ENCODE measurements at places on chromosomes 7 and 10.
A peak's percentile ranks its signal among the peaks of the same experiment; 100 is the strongest.

DNA sequence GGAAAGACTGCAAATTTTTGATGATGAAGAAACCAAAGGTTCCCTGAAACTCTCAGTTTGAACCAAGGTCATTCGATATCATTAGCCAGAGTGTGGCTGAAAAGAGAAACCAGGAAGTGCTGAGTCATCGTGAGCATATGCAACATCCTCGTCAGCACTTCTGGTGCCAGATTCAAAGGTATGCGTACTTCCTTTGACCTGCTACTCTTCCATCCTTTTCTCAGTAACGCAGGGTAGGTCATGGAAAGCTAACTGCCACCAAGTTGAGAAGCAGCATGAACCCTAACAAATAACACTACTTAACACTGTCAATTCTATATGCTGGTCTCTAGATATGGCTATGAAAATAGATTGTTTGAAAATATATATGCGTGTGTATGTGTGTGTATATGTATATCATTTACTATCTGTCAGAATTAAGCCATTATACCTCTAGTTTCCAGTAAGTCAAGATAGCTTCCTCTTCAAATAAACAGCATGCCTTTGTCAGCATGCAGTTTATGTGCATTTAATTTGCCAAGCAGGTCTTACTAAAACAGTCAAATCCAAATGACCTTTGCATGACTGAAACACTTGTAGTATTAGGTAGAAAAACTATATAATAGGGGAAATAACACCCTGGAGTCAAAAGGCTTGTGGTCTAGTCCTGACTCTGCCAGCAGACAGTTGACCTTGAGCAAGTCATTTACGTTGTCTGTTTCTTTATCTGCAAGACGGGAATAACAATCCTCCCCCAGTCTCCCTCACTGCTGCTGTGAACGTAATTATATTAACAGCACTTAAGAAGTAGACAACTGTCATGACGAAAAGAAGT, 26.4 kb downstream of the CDK6 start:
- peak overlapping the region; percentile 6 for H3K4me3 ChIP-seq
- no peaks in the 10 kb centered on the region for H3K36me3 ChIP-seq
- no peaks in the 10 kb centered on the region for H3K27me3 ChIP-seq
- peaks cover 8% of the 10 kb centered on the region for H3K4me1 ChIP-seq
- DNase-seq: peak; percentile 48

GRCh38 chr7:105002-105401, 87.4 kb upstream of the FAM20C start:
- no peaks in the 10 kb centered on the region for H3K36me3 ChIP-seq
- H3K4me1 ChIP-seq: no peaks in the 10 kb centered on the region
- no peak for DNase-seq
- no peak overlapping the region for H3K4me3 ChIP-seq
- no peak overlapping the region for H3K27ac ChIP-seq
- H3K27me3 ChIP-seq: no peaks in the 10 kb centered on the region

GRCh38 chr10:49273626-49274025, 25.3 kb upstream of the C10orf71 start:
- no peaks in the 10 kb centered on the region for H3K36me3 ChIP-seq
- no peaks in the 10 kb centered on the region for H3K4me1 ChIP-seq
- no peak overlapping the region for H3K27ac ChIP-seq
- H3K27me3 ChIP-seq: no peaks in the 10 kb centered on the region

DNA sequence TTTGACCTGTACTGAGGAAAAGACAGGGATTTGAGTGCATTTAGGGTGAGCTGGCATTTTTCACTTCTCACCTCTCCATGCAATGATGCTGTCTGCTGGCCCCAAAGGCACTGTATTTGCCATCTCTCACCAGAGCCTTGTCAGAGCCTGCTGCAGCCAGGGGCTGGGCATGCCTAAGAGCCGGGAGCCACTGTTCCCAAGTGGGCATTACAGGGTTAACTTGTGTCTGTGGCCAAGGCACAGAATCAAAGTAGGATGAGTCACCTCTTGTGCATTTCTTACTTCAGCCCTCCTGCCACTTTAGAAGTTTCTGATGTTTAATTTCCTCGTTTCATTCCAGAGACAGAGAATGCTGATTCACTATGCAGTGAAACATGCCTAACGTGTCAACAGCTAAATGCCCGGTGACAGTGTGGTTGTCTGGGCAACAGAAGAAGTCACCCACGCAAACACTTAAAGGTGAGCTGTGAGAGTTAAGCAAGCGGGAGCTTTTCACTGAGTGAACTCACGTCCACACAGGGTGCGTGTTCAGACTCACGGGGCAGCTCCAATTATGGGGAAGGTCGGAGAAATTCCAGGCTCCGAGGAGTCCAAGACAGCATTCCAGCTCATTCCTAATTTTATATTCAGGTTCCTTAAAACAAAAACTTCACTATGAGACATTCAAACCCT, 57.1 kb upstream of the IGFBP3 start:
- no peak overlapping the region for H3K27ac ChIP-seq
- H3K36me3 ChIP-seq: no peaks in the 10 kb centered on the region
- H3K4me1 ChIP-seq: peaks cover 8% of the 10 kb centered on the region
- peak; percentile 65 for DNase-seq
- H3K4me3 ChIP-seq: no peak overlapping the region
- no peaks in the 10 kb centered on the region for H3K27me3 ChIP-seq

DNA sequence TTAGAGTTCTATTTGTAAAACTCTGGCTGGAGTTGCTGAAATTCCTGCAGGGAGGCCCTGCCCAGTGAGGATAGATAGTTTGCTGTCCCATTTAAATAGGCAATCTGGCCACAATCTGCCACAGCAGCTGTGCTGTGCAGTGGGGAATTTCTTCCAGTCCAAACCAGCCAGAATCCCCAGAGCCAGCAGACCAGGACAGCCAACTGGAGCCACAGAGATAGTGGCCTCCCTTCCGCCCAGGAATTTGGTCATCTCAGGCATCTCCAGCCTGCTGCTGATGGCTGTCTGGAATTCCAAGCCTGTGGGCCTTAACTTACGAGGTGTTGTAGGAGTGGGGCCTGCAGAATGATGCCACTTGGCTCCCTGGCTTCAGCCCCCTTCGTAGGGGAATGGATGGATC, 643.4 kb downstream of the DNAJB9 start:
- H3K27me3 ChIP-seq: no peaks in the 10 kb centered on the region
- DNase-seq: no peak
- H3K36me3 ChIP-seq: no peaks in the 10 kb centered on the region
- H3K27ac ChIP-seq: no peak overlapping the region

- no peak overlapping the region for H3K4me3 ChIP-seq
- peaks cover 13% of the 10 kb centered on the region for H3K4me1 ChIP-seq
- peak; percentile 95 for DNase-seq
- peaks cover 13% of the 10 kb centered on the region for H3K36me3 ChIP-seq
Observed at GRCh38 chr10:72009425-72010081, 45.4 kb downstream of the CHST3 start.

DNA sequence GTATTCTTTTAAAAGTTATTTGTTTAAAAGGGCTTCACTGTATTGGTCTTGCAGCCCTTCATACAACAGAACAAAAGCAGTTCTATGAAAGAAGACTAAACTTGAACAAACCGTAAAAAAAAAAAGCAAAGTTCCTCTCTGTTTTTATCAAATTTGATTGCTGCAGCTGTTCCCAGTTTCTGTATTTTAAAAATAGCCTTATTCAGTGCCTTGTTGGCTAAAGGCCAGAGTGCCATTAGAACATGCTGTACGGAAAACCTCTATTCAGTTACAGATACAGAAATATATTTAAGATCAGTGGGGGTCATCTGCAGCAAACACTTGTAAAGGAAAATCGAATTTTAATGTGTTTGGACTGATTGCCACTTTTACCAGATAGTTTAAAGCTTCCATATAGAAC, 207.8 kb upstream of the ETV1 start:
- no peak for DNase-seq
- no peak overlapping the region for H3K27ac ChIP-seq
- no peaks in the 10 kb centered on the region for H3K27me3 ChIP-seq
- H3K4me3 ChIP-seq: no peak overlapping the region
- no peaks in the 10 kb centered on the region for H3K4me1 ChIP-seq
- H3K36me3 ChIP-seq: no peaks in the 10 kb centered on the region

DNA sequence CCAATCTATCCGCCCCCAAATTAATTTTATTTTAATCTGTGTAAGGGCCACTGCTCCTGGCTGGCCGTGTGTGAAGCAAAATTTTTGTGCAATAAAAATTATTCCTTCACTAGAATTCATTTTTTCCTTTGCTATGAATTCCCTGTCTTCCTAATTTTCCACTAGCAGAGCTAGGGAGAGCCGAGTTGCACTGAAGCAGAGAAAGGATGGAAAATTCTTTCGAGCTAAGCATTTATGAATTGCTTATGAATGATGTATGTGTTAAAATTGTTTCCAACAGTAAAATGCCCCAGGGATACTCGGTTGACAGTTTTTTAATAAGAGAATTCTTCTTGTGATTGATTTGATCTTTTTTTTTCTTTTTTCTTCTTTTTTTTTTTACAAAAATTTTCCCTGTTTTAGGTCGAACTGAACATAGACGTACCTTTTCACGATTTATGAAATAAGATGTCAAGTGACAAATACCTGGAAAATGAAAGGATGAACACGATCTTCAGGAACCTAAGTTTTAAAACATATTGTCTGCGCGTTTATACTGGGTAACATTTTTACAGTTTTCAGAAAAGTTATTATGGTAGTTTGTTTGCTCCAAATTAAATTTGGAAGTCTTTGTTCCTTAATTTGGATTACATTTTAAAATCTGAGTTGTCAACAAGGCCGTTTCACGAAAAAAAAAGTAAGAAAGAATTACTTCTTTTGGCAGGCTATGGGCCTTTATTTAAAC, 288.8 kb upstream of the NFE2L3 start:
- DNase-seq: no peak
- no peaks in the 10 kb centered on the region for H3K36me3 ChIP-seq
- peaks cover 72% of the 10 kb centered on the region for H3K27me3 ChIP-seq
- no peak overlapping the region for H3K27ac ChIP-seq

DNA sequence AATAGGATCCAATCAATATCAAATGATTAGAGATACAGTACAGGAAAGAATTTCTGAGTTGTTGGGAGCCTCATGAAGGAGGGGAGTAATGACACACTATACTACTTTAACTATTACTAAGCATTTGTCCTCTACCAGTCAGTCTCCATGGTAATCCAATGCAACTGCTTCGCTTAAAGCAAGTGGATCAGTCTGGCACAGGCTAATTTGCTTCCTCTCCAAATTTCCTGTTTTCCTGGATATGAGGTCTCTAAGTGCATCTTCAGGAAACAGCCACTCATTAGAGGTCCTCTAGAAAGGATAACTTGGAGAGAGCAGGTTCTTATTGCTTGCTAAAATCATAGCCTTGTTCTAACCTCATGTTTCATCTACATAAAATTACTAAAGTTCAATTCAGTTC, 8.4 kb upstream of the SEPTIN7 start:
- H3K4me3 ChIP-seq: no peak overlapping the region
- DNase-seq: no peak
- peaks cover 7% of the 10 kb centered on the region for H3K4me1 ChIP-seq
- H3K36me3 ChIP-seq: no peaks in the 10 kb centered on the region
- H3K27ac ChIP-seq: no peak overlapping the region

DNA sequence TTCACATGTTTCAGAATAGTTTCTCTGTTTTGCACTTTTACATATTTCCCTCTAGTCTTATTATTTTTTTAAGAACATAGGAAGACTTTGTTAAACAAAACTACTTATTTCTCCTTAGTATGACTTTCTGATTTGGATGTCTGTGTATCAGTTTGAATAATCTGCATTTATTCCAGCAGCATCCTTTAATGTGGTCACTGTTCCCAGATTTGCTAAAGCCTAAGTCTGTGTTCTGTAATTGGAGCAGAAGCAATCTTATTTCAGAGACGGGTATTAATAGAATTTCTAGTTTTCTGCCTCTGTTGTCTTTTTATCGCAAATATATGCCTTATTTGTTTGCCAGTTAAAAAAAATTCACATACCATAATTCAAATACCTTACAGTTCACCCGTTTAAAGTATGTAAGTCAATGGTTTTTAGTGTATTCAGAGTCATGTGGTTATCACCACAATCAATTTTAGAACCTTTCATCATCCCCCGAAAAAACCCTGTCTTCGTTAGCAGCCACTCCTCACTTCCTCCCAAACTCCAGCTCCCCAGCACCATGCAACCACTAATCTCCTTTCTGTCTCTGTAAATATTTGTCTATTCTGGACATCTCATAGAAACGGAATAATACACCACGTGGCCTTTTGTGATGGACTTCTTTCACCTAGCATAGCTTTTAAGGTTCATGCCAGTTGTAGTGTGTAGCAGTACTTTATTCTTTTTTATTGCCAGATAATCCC, 58.7 kb downstream of the INPP5F start:
- H3K4me1 ChIP-seq: no peaks in the 10 kb centered on the region
- no peak overlapping the region for H3K27ac ChIP-seq
- no peaks in the 10 kb centered on the region for H3K27me3 ChIP-seq
- no peak overlapping the region for H3K4me3 ChIP-seq

DNA sequence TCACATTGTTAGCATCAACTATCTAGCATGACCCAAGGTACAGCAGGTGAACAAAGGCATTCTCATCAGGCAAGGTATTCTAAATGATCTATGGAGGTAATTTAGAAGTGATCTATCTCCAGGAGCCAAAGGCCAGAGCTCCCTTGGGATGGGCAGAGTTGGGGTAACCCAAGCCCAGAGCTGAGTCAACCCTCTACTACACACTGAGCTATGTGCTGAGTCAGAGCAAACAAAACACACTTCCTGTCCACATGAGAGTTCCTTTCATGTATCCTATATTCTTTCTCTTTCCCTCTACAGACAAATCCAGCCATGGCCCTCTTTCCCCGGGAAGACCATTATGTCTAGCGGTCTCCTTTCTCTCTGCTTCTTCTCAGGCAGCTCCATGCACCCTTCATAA, 68.2 kb upstream of the AGK start:
- no peaks in the 10 kb centered on the region for H3K27me3 ChIP-seq
- no peak overlapping the region for H3K27ac ChIP-seq
- no peaks in the 10 kb centered on the region for H3K4me1 ChIP-seq
- H3K4me3 ChIP-seq: no peak overlapping the region
- H3K36me3 ChIP-seq: no peaks in the 10 kb centered on the region

- no peak overlapping the region for H3K4me3 ChIP-seq
- DNase-seq: no peak
- no peaks in the 10 kb centered on the region for H3K27me3 ChIP-seq
- no peaks in the 10 kb centered on the region for H3K4me1 ChIP-seq
Observed at GRCh38 chr10:17025444-17026295, 103.9 kb downstream of the CUBN start.

DNA sequence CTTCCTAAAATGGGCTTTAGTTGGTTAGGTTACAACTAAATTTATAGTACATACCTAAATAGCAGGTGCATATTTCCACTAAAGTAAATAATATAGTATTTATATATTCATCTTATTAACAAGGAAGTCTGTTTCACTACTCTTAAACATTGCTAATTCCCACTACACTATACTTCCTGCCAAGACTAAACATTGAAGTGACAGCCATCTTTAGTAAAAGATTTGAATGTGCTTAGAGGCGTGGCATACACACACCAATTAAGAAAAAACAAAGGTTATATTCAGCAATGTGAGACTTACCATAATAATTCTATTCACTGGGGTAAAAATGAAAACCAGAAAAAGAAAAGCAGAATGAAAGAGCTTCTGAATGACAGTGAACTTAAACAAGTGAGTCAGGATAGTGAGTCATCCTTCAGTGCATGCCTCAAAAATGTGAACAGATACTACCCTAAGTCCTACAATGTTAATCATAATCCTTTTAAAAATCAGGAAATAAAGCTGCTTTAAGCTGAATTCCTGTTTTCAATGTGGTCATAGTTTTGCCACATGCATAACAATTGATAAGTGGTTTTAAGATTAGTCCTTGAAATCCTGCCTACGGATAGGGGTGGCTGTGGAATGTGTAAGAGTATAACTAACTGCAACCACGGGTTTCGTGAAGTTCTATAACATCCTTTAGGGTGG, 59.4 kb downstream of the USP6NL start:
- H3K27ac ChIP-seq: no peak overlapping the region
- no peaks in the 10 kb centered on the region for H3K36me3 ChIP-seq
- no peaks in the 10 kb centered on the region for H3K4me1 ChIP-seq
